ENCODE measurements at places on chromosomes 13 and 19. TPM values are rescaled to one million over a fixed set of nuclear protein-coding genes. Genes with fewer than 3 reads are reported as not detected.

- H3K4me3 ChIP-seq: no peak within 1 kb of the TSS
- H3K36me3 ChIP-seq: no peaks in the 10 kb centered on the region
- DNase-seq: no peak
- no peaks in the 10 kb centered on the region for H3K27me3 ChIP-seq
- H3K27ac ChIP-seq: no peak within 1 kb of the TSS
Observed at GRCh38 chr19:44698492-44699201, at the start of gene CEACAM16. Gene CEACAM16 (plus strand): TSS chr19:44699151. CDS start chr19:44701457, 2,306 bp downstream.

GRCh38 chr19:13024126-13024950 lies 29.1 kb downstream of the NFIX start:
- H3K4me1 ChIP-seq: peaks cover 83% of the 10 kb centered on the region
- H3K4me3 ChIP-seq: peak overlapping the region; percentile 75
- DNase-seq: no peak
- H3K36me3 ChIP-seq: no peaks in the 10 kb centered on the region
- H3K27me3 ChIP-seq: no peaks in the 10 kb centered on the region

GRCh38 chr13:31945202-31945961 lies 86.2 kb upstream of the FRY start:
- no peaks in the 10 kb centered on the region for H3K27me3 ChIP-seq
- H3K4me1 ChIP-seq: peaks cover 11% of the 10 kb centered on the region
- no peak for DNase-seq
- H3K27ac ChIP-seq: no peak overlapping the region
- H3K4me3 ChIP-seq: no peak overlapping the region
- peaks cover 4% of the 10 kb centered on the region for H3K36me3 ChIP-seq

GRCh38 chr19:34067861-34068271 lies 104.4 kb upstream of the LSM14A start:
- no peak overlapping the region for H3K4me3 ChIP-seq
- H3K36me3 ChIP-seq: no peaks in the 10 kb centered on the region
- no peaks in the 10 kb centered on the region for H3K27me3 ChIP-seq
- H3K27ac ChIP-seq: no peak overlapping the region

DNA sequence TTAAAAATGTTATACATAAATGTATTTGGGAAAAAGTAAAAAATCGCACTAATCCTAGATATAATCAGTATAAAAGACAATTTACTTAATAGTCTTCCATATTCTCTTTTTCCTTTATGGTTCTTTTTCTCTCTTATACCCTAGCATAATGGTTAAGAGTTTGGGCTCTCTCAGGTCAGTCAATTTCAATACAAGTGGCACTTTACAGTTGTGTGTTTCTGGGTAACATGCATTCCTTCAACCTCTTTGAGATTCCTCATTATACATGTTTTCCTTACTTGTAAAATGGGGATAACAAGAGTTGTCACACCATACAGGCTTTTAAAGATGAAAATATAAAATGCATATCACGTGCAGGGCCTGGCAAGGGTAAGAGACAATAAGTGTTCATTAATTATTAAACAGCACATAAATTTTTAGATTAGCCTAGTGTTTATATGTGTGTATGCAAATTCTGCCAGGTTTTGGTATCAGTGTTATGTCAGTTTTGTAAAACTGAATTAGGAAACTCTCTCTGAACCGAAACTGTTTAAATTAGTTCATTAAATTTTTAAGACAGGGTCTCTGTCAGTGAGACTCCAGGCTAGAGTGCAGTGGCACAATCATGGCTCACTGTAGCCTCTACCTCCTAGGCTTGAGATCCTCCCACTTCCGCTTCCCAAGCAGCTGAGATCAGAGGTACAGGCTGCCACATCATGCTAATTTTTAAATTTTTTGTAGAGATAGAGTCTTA lies 49.8 kb downstream of the ELF1 start:
- no peaks in the 10 kb centered on the region for H3K36me3 ChIP-seq
- no peaks in the 10 kb centered on the region for H3K27me3 ChIP-seq
- peaks cover 79% of the 10 kb centered on the region for H3K4me1 ChIP-seq
- DNase-seq: no peak
- no peak overlapping the region for H3K4me3 ChIP-seq

GRCh38 chr19:32691291-32691951 lies at the start of gene NUDT19:
Gene NUDT19 (plus strand): TSS chr19:32691821. CDS start chr19:32691961, 140 bp downstream.
- peak within 1 kb of the TSS; percentile 57 for H3K27ac ChIP-seq
- no peaks in the 10 kb centered on the region for H3K36me3 ChIP-seq
- peaks cover 27% of the 10 kb centered on the region for H3K4me1 ChIP-seq
- H3K27me3 ChIP-seq: no peaks in the 10 kb centered on the region
- DNase-seq: peak; percentile 52

GRCh38 chr13:109779876-109780510 lies 6.4 kb downstream of the IRS2 start:
- H3K27ac ChIP-seq: no peak overlapping the region
- no peaks in the 10 kb centered on the region for H3K27me3 ChIP-seq
- H3K4me3 ChIP-seq: peak overlapping the region; percentile 80
- H3K36me3 ChIP-seq: peaks cover 35% of the 10 kb centered on the region
- peaks cover 38% of the 10 kb centered on the region for H3K4me1 ChIP-seq

DNA sequence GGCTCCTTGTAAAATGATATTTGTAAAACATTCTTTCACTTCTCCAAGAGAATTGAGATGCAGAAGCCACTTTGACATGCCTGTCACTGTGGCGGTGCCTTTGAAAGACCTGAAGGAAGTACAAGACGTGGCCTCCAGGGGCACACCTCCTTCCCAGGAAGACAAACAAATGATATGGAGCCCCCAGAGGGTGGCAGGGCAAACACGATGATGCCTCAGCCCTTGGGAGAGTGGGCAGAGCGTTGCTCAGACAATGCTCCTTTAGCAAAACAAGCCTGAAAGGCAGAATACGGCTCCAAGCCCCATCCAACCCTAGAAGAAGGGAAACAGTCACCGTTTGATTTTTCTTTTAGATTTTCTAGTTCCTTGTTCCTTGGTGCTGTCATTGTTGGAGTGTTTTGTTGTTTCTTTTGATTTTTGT lies 9.2 kb upstream of the ATP12A start:
- H3K36me3 ChIP-seq: no peaks in the 10 kb centered on the region
- H3K27me3 ChIP-seq: no peaks in the 10 kb centered on the region
- peaks cover 4% of the 10 kb centered on the region for H3K4me1 ChIP-seq
- no peak overlapping the region for H3K27ac ChIP-seq
- H3K4me3 ChIP-seq: peak overlapping the region; percentile 54
- DNase-seq: no peak

- H3K4me1 ChIP-seq: peaks cover 3% of the 10 kb centered on the region
- no peak for DNase-seq
- no peaks in the 10 kb centered on the region for H3K27me3 ChIP-seq
- H3K36me3 ChIP-seq: no peaks in the 10 kb centered on the region
- peak overlapping the region; percentile 97 for H3K4me3 ChIP-seq
Observed at GRCh38 chr19:52785506-52785905, 1.1 kb downstream of the ZNF600 start.

DNA sequence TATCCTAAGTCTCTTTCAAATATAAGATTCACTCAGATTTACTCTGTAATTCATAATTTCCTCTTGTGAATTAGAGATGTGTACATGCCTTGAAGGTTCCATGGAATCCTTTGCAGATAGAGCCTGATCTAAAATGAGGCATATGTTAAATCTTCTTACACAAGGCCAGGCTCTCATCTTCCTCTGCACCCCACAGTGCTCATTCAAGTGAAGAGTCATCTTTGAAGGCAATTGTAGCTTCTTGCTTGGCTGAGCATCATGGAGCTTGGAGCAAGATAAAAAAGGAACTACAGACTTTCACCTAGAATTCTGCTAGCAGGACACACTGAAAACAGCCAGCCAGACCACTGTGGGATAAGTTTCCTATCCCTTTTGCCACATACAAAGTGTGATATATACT lies 566.4 kb downstream of the PCDH9 start:
- no peak overlapping the region for H3K4me3 ChIP-seq
- no peaks in the 10 kb centered on the region for H3K4me1 ChIP-seq
- H3K27ac ChIP-seq: no peak overlapping the region
- no peaks in the 10 kb centered on the region for H3K27me3 ChIP-seq

Gene ANKRD27
- 33.8 TPM for total RNA-seq

Gene PRX
- 3.7 TPM for total RNA-seq

Gene SLC46A3
- total RNA-seq: 10.8 TPM

Gene USP12
- 22.6 TPM for total RNA-seq

Measured in thoracic aorta (tissue), 2 donors.